ENCODE measurements at places on chromosomes 11 and 22.

GRCh38 chr22:22863001-22863400 is 24.6 kb upstream of the IGLL5 start:
- no peak for DNase-seq

GRCh38 chr11:105783216-105783615 is 173.3 kb downstream of the GRIA4 start:
- no peak for DNase-seq

DNA sequence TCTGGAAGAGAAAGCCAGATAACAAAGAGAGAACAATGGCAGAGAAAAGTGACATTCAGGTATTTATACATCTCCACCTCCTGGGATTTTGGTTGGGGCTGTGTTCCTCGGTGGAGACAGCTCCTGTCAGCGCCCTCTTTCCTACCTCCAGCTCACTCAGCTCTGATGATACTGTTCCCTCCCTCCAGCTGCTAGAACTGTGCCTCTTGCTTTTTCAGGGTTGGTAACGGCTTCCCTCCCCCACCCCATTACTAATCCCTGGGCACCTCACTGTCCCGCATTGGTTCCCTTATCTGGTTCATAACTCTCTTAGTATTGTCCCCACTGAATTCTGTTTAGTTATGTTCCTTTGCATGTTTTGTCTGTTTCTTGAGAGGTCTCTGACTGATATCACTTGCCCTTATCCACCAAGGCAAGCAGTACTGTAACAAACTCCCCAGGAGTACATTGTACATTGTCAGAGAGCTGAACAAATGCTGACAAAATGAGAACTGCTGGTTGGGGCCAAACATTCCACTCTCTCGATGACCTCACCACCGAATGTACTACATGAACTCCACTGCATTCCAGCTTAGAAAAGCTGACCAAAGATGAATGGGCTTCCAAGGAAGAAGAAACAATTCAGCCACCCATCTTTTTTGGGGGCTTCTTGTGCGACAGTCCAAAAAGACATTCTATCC is 5.7 kb upstream of the FBXO3 start:
- no peak for DNase-seq

DNA sequence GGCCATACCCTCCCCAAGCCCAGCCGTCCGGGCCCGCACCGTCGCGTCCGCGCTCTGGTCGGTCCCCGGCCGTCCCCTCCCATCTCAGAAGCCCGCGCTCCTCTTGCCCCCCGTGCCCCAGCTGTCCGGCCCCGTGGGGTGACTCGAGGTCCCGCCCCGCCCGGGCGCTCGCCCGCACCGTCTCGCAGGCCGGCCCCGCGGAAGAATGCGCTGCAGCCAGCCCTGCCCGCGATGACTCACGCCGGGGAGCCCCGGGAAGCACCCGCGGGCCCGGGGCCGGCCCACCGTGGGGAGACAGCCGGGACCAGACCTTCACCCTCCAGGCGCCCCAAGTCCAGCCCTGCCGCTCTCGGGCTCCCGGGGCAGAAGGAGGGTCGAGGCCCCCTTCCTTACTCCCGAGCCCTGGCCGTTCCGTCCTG is 320 bp upstream of the PHLDA2 start:
- peak; percentile 24 for DNase-seq

GRCh38 chr11:99117603-99118002 is 96.9 kb downstream of the CNTN5 start:
- DNase-seq, result no peak

- DNase-seq, result no peak
Measured at GRCh38 chr22:48908547-48908946, 919.1 kb downstream of the BRD1 start.

GRCh38 chr11:72245263-72245816 is 1.4 kb upstream of the PHOX2A start:
- no peak for DNase-seq

GRCh38 chr11:128298271-128298670 is 289.1 kb downstream of the ETS1 start:
- no peak for DNase-seq

DNA sequence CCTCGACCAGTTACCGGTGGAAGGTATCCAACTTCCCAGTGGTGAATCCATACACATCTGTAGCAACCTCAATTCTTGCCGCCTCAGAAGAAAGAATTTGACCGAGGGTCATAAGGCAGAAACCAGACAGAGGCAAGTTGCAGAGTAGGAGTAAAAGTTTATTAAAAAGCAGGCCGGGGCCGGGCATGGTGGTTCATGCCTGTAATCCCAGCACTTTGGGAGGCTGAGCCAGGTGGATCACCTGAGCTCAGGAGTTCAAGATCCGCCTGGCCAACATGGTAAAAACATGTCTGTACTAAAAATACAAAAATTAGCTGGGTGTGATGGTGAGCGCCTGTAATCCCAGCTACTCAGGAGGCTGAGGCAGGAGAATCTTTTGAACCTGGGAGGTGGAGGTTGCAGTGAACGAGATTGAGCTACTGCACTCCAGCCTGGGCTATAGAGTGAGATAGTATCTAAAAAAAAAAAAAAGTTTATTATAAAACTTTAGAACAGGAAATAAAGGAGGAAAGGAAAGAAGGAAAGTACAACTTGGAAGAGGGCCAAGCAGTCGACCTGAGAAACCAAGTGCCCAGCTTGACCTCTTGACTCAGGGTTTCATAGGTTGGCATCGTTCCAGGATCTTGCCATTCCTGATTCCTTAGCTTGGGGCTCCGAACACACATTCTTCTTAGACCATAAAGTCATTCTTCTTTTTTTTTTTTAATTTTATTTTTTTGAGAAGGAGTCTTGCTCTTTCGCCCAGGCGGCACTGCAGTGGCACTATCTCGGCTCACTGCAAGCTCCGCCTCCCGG is 27.8 kb downstream of the RGL4 start:
- no peak for DNase-seq

DNA sequence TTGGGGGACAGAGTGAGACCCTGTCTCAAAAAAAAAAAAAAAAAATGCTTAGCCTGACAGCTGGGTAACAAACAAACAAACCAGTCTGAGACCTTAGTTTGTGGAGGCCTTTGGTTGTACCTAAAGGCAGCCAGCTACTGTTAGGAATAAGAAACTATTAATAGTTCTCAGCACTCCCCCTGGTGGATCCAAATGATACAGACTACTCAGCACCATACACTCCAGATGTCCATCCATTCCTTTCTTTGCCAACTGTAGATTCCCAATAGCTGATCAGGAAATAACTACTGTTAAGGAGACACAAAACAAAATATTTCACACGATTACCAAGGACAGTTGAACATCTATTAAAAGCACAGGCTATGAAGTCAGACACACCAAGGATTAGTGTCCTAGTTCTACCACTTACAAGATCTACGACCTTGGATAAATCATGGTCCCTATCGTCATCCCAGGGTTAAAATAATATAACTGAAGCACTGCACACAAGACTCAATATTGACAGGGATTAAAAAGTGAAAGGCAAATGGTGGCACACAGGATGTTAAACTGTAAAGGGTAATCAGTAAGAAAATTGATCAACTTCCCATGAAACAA is 17.2 kb downstream of the CLDN25 start:
- no peak for DNase-seq

- no peak for DNase-seq
Measured at GRCh38 chr11:942823-943222, 17.2 kb downstream of the AP2A2 start.

- no peak for DNase-seq
Measured at GRCh38 chr11:122663764-122664163, 8.2 kb downstream of the UBASH3B start.

GRCh38 chr22:38176170-38176741 is 5.4 kb downstream of the PLA2G6 start:
- no peak for DNase-seq

DNA sequence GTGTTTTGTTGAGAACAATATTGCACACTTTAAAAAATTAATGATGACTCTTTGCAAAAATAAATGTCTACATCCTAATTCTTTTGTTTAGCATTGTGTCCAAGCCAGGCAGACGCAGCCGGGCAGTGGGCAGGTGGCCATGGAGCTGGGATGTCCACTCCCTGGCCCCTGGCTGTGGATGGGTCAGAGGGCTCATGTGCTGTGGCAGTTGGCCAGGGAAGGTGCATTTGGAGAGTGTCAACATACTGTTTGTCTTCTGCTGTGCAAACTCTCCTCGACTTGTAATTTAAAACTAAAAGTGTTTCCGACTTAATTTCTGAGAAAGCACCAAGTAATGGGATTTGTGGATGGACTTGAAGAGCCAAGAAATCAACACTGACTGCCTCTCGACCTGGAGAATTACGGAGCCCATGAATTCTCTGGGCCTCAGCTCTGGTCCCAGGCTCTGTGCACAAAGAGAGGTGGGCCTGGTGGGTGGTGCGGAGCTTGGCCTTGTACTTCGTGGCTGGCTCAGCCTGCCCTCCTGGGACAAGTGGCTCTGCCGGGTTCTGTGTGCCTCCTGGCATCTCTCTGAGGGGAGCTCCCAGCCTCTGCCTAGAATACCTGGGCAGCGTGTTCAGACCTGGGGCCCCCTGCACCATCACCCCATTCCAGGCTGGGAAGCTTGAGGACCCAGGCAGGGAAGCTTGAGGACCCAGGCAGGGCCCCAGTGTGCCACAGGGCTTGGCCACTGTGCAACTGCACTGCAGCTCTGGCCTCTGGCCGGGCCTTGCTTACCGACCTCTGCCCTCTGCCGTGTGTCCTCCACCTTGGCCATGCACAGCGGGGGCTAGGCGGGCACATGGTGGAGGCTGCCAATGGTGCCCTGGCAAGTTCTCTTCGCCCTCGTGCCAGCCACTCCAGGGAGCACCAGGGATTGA is 46.4 kb downstream of the RTN4R start:
- DNase-seq, result no peak

DNA sequence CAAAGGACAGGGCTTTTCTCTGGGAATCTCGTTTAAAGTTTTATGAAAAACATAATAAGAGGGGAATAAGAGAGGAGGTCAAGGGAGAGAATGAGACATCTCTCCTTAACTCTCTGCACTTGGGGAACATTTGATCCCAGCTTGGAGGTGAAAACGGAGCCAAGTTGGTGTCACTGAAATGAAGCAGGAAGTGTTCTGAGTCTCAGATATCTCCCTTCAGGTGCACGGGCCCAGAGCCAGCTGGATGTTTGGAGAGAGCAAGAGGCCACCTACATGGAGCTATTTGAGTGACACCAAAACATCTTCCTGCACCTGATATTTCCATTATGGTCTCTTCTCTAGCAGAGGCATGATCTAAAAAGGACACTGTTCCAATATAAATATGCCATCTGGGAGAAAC is 85.7 kb downstream of the BLID start:
- no peak for DNase-seq

GRCh38 chr11:78230161-78230877 is 41.6 kb downstream of the USP35 start:
- DNase-seq, result no peak

DNA sequence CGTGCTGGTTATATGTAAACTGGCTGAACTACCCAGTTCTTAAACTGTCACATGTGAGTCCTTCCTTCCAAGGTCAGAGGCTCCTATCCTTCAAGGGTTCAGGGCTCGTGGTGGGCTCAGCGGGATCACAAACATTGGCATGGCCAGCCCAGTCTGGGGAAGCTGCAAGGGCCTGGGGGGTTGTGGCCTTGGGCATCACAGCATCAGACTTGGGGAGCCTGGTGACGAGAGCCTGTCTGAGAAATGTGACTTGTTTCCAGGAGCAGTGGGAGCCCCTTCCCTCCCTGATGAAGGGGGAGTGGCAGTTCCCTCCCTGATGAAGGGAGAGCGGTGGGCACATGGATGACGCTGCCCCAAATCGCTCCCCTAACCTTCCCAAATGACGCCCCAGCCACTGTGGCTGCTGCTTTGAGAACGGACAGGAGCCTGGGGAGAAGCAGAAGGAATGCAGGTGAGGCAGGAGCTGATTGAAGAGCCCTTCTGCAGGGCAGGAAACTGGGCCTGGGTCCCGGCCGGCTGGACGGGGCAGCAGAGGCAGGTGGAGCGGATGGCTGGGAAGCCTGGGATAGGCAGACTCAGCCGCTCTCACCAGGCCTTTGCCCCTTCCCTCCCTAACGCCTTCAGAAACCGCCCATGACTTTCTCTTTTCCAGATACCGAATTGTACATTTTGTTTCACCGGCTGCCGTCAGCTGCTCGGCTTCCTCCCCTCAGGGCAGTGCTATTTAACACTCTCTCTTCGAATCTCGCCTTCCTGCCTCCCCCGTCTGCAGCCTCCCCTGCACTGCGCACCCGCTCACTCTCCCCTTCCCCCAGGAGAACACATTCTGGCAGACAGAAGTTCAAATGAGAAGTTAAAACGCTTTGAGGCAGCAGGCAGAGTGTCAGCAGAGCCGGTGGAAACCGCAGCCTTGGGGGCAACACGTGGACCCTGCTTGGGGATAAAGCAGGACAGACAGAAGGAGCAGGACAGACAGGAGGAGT is 1486.7 kb downstream of the BRD1 start:
- no peak for DNase-seq

DNA sequence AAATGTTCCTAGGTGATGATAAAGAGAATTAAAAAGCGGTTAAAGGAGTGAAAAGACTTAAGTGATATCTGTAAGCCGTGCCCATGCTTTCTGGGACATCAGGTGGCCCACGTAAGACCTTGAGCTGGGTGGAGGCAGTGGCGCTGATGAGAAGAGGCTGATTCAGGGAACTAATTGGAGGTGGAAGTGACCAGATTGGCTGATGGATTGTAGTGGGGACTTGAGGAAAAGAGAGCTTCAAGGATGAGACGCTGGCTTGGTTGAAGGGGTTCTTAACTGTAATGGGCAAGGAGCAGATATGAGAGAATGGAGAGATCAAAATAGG is 69.1 kb upstream of the EP300 start:
- DNase-seq, result no peak

- no peak for DNase-seq
Measured at GRCh38 chr22:38075105-38075825, 8.7 kb downstream of the SLC16A8 start.

DNA sequence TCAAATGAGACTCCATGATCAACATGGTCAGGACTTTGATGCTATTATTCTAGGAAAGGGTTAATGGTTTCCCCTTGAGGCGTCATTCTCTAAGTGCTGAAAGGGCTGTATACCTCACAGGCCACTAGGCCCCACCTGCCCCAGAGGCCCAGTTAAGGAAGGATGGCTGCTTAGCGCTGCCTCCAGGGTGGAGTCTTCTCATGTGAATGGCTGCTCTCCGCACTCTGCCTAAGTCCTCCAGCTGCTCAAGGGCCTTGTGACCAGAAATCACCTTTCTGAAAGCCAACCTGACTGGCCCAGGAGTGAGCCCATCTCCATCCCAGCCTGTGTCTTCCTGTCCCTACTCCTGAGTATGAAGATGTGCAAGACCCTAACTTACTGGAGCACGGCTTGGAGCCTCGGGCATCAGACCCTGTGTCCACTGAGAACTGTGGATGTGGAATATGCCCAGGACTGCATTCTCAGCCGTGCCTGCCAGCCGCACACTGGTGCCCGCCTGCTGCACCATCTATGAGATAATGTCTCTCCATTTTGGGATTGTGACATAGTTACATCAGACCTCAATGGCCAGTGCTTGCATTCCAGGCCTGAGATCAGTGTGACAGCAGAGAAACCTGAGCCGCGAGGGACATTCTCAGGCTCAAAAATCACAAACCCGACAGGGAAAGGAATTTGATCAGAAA is 51.0 kb downstream of the SNX19 start:
- no peak for DNase-seq

DNA sequence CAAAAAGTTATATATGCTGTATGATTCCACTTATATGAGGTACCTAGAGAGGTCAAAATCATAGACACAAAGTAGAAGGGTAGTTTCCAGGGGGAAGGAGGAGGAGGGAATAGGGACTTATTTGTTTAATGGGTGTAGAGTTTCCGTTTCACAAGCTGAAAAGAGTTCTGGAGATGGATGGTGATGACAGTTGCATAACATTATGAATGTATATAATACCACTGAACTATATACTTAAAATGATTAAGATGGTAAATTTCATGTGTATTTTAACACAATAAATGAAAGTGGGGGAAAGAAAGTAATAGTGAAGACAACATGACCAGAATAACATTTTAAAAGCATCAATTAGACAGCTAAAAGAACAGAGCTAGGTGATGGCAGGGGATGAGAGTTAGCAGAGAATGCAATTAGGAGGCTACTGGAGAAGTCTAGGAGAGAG is 51.2 kb downstream of the MRTFA start:
- DNase-seq, result no peak

Data from T-helper 17 cell (primary cell).